ENCODE measurements at places on chromosomes 6 and 20. TPM values are rescaled to one million over a fixed set of nuclear protein-coding genes. Genes with fewer than 3 reads are reported as not detected.

CLPSL1 gene
- total RNA-seq: not detected

LGSN gene
- total RNA-seq: 0.18 TPM

PDYN gene
- not detected for total RNA-seq

ZC2HC1B gene
- total RNA-seq: not detected

C6orf141 gene
- total RNA-seq: not detected

- H3K27ac ChIP-seq: no peak overlapping the region
- peaks cover 66% of the 10 kb centered on the region for H3K36me3 ChIP-seq
- no peak overlapping the region for H3K4me3 ChIP-seq
- no peaks in the 10 kb centered on the region for H3K4me1 ChIP-seq
- DNase-seq: no peak
Observed at GRCh38 chr6:7406743-7407142, 17.1 kb downstream of the RIOK1 start.

DNA sequence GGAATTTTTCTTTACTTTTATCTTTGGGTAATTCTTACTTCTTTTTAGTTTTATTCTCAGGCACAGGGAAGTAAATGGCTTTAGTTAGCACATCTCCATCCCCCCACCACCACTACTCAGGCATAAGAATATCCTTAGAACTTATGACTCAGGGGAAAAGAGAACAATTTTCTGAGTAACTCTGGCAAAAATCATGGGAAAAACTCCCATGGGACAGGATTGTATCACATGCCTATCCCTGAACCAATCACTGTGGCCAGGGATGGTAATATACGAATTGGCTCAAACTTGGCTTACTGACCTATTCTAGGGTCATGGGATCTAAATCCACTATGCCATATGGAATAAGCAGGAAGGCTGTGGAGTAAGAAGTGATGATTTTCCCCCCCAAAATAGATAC lies 339.1 kb downstream of the BTBD3 start:
- no peak overlapping the region for H3K4me3 ChIP-seq
- H3K4me1 ChIP-seq: no peaks in the 10 kb centered on the region
- H3K36me3 ChIP-seq: no peaks in the 10 kb centered on the region

DNA sequence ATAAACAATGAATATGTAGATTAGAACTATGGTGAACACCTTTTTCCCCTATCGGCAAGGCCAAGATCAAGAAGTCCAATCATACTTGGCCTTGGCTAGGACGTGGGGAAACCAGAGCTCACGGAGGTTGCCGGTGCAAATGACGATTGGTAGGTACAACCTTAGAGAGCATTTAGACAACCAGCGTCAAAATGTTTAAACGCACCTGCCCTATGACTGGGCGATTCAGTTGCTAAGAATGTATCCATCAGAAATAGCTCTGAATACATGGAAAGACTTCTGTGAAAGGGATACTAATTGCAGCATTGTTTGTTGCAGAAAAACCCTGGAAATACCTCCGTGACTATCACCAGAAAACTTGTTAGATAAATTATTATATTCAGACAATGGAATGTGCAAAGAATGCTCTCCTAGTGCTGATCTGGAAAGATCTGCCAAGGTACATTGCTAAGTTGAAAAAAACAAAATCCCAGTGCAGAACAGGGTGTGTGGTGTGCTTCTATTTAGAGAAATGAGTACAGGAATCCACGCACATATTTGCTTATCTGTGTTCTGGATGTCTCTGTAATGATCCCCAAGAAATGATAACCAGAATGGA lies 48.0 kb upstream of the PTPN1 start:
- no peaks in the 10 kb centered on the region for H3K36me3 ChIP-seq
- no peak overlapping the region for H3K27ac ChIP-seq
- peaks cover 14% of the 10 kb centered on the region for H3K4me1 ChIP-seq
- DNase-seq: no peak
- H3K4me3 ChIP-seq: no peak overlapping the region

GRCh38 chr6:152270301-152270925 lies 366.7 kb downstream of the SYNE1 start:
- no peak for DNase-seq
- no peaks in the 10 kb centered on the region for H3K27me3 ChIP-seq
- peaks cover 21% of the 10 kb centered on the region for H3K36me3 ChIP-seq
- H3K4me1 ChIP-seq: peaks cover 28% of the 10 kb centered on the region
- H3K4me3 ChIP-seq: no peak overlapping the region
- no peak overlapping the region for H3K27ac ChIP-seq

- DNase-seq: no peak
- H3K36me3 ChIP-seq: no peaks in the 10 kb centered on the region
- H3K27ac ChIP-seq: no peak overlapping the region
- no peak overlapping the region for H3K4me3 ChIP-seq
- no peaks in the 10 kb centered on the region for H3K4me1 ChIP-seq
Observed at GRCh38 chr6:83221276-83221675, 28.1 kb downstream of the RWDD2A start.

DNA sequence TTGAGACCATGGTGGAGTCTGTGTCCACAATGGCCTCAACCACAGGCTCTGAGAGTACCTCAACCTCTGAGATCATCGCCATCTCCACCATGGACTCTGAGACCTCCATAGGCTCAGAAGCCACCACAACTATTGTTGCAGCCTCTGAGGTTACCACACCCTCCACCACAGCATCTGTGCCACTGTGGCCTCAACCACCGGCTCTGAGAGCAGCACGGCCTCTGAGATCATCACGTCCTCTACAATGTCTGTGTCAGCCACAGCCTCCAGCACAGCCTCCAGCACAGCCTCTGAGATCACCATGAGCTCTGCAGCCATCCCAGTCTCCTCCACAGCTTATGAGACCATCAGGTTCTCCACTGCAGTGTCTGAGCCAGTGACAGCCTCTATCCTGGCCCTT lies 19.4 kb upstream of the MUC21 start:
- peaks cover 38% of the 10 kb centered on the region for H3K27me3 ChIP-seq
- peak overlapping the region; percentile 55 for H3K27ac ChIP-seq
- peaks cover 27% of the 10 kb centered on the region for H3K4me1 ChIP-seq
- peak; percentile 63 for DNase-seq
- no peaks in the 10 kb centered on the region for H3K36me3 ChIP-seq

DNA sequence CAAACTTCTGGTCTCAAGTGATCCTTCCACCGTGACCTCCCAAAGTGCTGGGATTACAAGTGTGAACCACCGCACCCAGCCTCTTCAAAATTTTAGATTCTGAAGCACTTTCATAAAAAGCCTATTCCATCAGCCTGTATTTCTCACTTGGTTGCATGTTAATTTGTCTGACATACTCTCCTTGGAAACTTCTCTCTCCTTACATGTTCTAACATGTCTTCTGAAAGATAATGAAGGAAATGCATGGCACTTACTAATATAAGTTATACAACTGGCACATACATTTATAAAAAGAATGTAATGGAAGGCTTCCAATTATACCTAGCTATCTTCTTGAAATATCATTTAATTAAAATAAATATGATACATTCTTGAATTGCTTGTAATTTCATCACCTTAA lies 597.5 kb downstream of the TBC1D32 start:
- H3K36me3 ChIP-seq: no peaks in the 10 kb centered on the region
- H3K27me3 ChIP-seq: no peaks in the 10 kb centered on the region
- no peaks in the 10 kb centered on the region for H3K4me1 ChIP-seq
- DNase-seq: no peak

DNA sequence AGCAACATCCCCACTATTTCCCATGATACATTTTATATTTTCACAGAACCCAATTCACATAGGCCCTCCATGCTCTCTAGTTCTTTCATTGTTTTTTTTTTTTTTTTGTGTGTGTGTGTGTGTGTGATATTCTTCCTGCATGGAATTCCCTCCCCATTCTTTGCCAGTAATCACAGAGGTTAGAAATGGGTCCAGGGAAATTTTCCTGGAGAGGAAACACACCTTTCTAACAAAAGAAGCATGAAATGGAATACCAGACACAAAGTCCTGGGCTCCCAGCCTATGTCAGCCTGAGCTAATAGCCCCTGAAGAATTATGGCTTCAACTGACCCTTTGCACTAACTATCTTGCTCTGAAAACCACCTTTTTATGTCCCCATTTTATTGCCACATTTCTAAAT lies 194.2 kb upstream of the NT5E start:
- H3K27me3 ChIP-seq: no peaks in the 10 kb centered on the region
- H3K4me3 ChIP-seq: no peak overlapping the region
- H3K4me1 ChIP-seq: no peaks in the 10 kb centered on the region
- DNase-seq: no peak
- H3K36me3 ChIP-seq: no peaks in the 10 kb centered on the region
- no peak overlapping the region for H3K27ac ChIP-seq

DNA sequence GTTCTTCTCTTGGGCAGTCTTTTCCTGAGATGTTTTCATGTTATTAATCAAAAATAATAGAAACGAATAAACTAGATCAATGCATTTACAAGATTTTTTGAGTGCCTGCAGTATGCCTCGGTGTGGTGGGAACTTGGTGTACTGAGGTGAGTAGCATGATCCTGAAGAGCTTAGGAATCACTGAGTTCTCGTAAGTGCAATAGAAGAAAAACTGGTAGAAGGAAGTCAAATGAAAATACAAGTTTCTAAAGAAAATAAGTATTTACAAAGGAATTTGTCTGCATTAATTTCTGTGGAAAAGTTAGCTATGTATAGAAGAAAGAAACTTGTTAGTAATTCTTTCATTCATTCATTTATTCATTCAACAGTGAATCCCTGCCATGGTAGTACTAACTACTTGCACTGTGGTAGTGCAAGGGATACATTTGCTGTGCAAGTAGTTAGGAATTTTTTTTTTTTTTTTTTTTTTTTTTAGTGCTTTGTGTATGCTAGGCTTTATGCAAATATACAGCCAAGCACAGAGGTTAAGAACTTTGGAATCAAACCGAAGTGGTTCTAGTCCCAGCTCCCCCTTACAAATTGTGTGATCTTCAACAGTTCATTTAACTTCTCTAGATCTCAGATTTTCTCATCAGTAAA lies 13.9 kb downstream of the NT5E start:
- DNase-seq: no peak
- peaks cover 11% of the 10 kb centered on the region for H3K27me3 ChIP-seq
- peak overlapping the region; percentile 21 for H3K27ac ChIP-seq
- H3K4me1 ChIP-seq: peaks cover 61% of the 10 kb centered on the region

- H3K4me3 ChIP-seq: no peak overlapping the region
- DNase-seq: no peak
- no peaks in the 10 kb centered on the region for H3K36me3 ChIP-seq
- no peak overlapping the region for H3K27ac ChIP-seq
- no peaks in the 10 kb centered on the region for H3K4me1 ChIP-seq
Observed at GRCh38 chr6:170233286-170234205, 57.3 kb downstream of the DLL1 start.

DNA sequence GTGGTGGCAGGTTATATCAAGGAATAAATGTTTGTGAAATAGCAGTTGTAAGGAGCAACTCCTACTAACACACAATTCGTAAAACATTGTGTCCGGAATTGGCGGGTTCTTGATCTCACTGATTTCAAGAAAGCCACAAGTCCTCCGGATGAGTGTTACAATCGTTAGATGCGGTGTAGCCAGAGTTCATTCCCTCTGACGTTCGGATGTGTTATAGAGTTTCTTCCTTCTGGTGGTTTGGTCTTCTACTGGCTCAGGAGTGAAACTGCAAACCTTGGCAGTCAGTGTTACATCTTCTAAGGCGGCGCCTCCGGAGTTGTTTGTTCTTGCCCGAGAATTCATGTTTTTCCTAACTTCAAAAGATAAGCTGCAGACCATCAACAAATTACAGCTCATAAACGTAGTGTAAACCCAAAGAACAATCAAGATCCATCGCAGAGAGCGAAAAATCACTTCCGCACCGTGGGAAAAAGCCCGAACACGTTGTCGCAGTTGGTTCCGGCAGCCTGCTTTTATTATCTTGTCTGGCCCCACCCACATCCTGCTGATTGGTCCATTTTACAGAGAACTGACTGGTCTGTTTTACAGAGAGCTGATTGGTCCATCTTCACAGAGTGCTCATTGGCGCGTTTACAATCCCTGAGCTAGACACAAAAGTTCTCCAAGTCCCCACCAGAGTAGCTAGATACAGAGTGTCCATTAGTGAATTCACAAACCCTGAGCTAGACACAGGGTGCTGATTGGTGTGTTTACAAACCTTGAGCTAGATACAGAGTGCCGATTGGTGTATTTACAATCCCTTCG lies 58.2 kb downstream of the TRIM27 start:
- peak overlapping the region; percentile 89 for H3K27ac ChIP-seq
- peaks cover 19% of the 10 kb centered on the region for H3K36me3 ChIP-seq
- peak; percentile 68 for DNase-seq
- peak overlapping the region; percentile 79 for H3K4me3 ChIP-seq
- H3K4me1 ChIP-seq: peaks cover 46% of the 10 kb centered on the region

GRCh38 chr20:38346741-38347140 lies 459 bp downstream of the LBP start:
- H3K36me3 ChIP-seq: no peaks in the 10 kb centered on the region
- no peak overlapping the region for H3K4me3 ChIP-seq
- no peaks in the 10 kb centered on the region for H3K4me1 ChIP-seq
- peaks cover 5% of the 10 kb centered on the region for H3K27me3 ChIP-seq

DNA sequence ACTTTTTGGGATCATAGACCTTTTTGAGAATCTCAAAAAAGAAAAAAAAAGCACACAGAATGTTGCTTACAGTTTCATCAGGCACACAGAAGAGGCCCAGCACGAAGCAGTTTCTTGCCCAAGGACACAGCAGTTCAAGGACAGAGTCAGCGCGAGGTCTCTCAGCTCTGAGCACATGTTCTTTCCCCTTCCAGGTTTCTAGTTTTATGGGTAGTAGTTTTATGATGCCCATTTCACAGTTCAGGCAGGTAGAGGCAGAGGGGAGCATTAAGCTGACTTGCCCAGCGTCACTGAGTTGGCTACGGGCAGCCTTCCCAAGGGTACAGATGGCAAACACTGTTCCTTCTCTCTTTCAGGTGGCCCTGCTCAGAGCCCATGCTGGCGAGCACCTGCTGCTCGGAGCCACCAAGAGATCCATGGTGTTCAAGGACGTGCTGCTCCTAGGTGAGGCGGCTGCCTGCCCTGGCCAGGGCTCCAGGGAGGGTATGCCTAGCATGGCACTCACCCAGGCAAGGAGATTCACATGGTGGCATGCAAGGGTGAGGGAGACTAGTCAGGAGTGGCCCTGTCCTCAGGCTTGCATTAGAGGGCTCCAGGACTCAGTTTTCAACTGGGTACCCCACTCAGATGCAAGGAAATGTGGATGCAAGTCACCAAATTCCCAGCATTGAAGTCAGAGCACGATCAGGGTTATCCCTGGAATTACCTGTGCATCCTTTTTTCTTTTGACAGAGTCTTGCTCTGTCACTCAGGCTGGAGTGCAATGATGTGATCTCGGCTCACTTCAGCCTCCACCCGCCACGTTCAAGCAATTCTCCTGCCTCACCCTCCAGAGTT lies 57.4 kb upstream of the TTPAL start:
- no peak overlapping the region for H3K27ac ChIP-seq
- no peak for DNase-seq
- no peaks in the 10 kb centered on the region for H3K4me1 ChIP-seq
- H3K36me3 ChIP-seq: no peaks in the 10 kb centered on the region
- H3K27me3 ChIP-seq: peaks cover 1% of the 10 kb centered on the region
- no peak overlapping the region for H3K4me3 ChIP-seq

Data from activated CD4-positive, alpha-beta memory T cell treated with anti-CD3 and anti-CD28 coated beads, Interleukin-2, amount 10 ng/mL, durations not matched to agents 7 days and 5 days (primary cell).